ENCODE measurements at places on chromosomes 13 and 19. TPM values are rescaled to one million over a fixed set of nuclear protein-coding genes. Genes with fewer than 3 reads are reported as not detected.

GRCh38 chr13:106029676-106030290 is 505.7 kb downstream of the EFNB2 start:
- no peak overlapping the region for H3K27ac ChIP-seq
- H3K4me3 ChIP-seq = no peak overlapping the region
- H3K4me1 ChIP-seq = no peaks in the 10 kb centered on the region

DNA sequence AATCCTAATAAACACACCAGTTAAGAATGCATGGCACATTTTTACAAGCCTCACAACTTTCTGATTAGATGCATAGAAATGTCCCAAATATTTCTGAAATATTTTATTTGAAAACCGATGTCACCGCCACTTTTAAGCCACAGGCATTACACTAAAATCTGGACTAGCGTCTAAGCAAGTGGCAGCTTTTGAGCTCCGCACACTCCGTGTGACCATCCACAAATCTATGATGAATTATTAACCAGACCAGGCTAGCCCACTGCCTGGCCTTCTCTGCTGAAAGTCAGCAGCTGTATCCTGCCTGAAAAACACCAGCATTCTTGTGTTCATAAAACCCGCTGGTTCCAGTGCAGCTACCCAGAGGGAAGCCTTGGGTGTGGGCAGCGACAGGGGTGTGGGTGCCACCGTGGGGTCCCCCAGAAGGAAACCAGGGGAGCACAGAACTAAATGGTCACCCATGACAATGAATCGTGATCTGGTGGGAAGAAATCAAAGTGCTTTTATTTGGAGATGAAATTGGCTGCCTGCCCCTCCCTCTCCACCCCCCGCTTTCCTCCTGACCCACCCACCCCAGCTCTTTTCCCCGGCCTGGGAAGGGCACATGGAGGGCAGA is 13.8 kb downstream of the RASA3 start:
- DNase-seq = no peak
- H3K27ac ChIP-seq = peak overlapping the region; percentile 39
- no peak overlapping the region for H3K4me3 ChIP-seq
- peaks cover 10% of the 10 kb centered on the region for H3K36me3 ChIP-seq
- H3K4me1 ChIP-seq = peaks cover 95% of the 10 kb centered on the region

DNA sequence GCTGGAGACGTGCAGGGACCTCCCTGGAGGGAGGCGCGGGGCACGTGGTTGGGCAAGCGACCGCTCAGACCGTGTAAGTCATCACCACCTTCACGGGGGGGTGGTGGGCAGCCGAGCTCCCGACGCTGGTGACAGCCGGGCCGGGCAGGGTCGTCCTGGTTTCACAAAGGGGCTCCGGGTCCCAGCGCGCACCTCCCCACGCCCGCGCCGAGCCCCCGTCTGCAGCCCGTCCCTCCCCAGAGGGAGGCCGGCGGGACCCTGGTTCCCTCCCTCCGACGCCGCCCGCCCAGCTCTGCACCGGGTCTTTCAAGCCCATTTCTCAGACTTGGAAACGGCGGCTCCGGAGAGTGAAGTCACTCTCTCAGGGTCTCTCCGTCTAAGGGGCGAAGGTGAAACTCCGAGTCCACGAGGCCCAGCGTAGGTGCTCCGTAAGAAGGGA is 729 bp upstream of the ARID3A start:
- H3K27me3 ChIP-seq = no peaks in the 10 kb centered on the region
- H3K36me3 ChIP-seq = no peaks in the 10 kb centered on the region
- peak overlapping the region; percentile 81 for H3K4me3 ChIP-seq
- no peak for DNase-seq

- H3K4me3 ChIP-seq = peak overlapping the region; percentile 35
- no peaks in the 10 kb centered on the region for H3K4me1 ChIP-seq
- no peak overlapping the region for H3K27ac ChIP-seq
Observed at GRCh38 chr19:58128041-58128685, 22.4 kb downstream of the ZNF329 start.

DNA sequence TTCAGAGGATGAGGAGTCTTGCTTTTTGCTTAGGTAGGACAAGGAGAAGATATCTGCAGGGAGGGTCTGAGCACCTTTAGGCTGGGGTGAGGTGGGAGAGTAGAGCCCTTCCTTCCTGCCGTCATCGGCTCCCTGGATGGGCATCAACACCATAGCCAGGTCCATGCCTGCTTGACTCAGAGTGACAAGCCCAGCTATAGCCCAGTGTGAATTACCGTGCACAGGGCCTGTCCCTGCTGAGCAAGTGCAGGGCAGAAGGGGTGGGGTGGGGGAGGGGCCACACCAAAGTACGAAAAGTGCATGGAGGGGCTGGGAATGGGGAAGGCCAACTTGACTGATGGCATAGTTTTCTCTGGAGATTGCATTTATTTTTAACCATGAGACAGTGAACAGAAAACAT is 30.3 kb upstream of the RNF113B start:
- no peaks in the 10 kb centered on the region for H3K36me3 ChIP-seq
- DNase-seq = no peak
- H3K4me3 ChIP-seq = no peak overlapping the region
- no peaks in the 10 kb centered on the region for H3K27me3 ChIP-seq

DNA sequence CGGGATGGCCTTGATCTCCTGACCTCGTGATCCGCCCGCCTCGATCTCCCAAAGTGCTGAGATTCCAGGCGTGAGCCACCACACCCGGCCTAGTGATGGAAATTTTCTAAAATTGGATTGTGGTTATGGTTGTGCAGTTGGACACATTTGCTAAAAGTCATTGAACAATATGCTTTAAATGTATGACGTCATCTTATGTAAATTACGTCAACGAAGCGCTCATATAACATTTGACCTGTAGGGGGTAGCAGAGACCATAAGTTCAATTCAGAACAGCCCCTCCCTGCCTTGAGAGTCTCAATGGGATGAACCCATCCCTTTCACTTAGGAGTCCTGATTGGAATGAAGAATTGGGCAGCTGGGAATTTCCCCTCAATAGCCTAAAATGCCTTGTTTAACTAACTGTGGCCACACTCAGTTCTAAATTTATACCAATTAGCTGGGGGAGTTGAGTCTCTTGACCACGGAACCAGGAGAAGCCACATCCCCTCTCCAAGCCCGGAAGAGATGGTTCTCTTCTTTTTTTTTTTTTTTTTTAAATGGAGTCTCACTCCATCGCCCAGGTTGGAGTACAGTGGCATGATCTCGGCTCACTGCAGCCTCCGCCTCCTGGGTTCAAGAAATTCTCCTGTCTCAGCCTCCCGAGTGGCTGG is 15.2 kb upstream of the TLE6 start:
- peaks cover 9% of the 10 kb centered on the region for H3K4me1 ChIP-seq
- peaks cover 5% of the 10 kb centered on the region for H3K27me3 ChIP-seq
- no peak overlapping the region for H3K27ac ChIP-seq

DNA sequence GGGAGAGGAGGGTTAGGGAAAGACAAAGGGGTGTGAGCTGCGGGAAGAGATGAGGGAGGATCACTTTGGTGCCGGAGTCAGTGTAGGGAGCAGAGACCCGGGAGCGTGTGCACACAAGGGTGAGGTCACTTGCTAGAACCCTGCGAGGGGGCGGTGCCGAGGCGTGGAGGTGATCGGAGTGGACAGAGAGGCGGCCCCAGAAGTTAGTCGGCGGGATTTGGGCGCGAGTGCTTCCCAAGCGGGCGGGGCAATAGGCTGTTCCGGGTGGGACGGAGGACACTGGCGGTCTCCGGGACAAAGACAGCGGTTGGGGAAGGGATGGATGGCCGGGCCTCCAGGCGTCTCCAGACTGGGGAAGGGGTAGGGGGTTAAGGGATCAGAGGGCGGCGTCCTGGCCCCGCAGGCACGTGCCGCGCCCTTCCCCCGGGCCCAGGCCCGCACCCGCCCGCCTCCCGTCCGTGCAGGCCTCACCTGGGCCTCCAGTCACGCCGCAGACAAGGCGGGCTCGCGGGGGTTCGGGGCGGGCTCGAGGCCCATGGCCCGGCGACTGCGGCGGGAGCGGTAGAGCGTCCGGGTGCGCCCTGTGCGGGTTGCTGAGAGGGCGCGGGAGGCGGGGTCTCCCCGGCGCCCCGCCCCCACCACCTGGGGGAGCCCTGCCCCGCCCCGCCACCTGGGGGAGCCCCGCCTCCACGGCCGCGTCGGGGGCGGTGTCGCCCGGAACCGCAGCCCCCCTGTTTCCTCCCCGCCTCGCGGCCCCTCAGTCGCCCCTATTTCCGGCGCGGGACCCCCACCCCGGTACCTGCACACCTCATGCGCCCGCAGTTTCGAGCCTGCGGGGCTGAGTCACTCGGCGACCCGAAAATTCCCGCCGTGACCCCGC is at the start of gene LPAR2:
TSS of gene LPAR2 (minus strand) at position 600 of the 880 bp plus-strand sequence. CDS start 945 bp downstream, outside the sequence.
- H3K4me1 ChIP-seq = peaks cover 7% of the 10 kb centered on the region
- peak within 1 kb of the TSS; percentile 74 for H3K4me3 ChIP-seq
- DNase-seq = peak; percentile 80
- peaks cover 26% of the 10 kb centered on the region for H3K36me3 ChIP-seq

- no peaks in the 10 kb centered on the region for H3K27me3 ChIP-seq
- H3K36me3 ChIP-seq = no peaks in the 10 kb centered on the region
- no peak for DNase-seq
- H3K4me1 ChIP-seq = peaks cover 3% of the 10 kb centered on the region
Observed at GRCh38 chr13:27638521-27638920, 16.8 kb downstream of the POLR1D start.

GRCh38 chr13:65095161-65096082 is 2134.7 kb downstream of the PCDH9 start:
- H3K27ac ChIP-seq = no peak overlapping the region
- no peaks in the 10 kb centered on the region for H3K36me3 ChIP-seq
- DNase-seq = no peak
- H3K4me1 ChIP-seq = no peaks in the 10 kb centered on the region

DNA sequence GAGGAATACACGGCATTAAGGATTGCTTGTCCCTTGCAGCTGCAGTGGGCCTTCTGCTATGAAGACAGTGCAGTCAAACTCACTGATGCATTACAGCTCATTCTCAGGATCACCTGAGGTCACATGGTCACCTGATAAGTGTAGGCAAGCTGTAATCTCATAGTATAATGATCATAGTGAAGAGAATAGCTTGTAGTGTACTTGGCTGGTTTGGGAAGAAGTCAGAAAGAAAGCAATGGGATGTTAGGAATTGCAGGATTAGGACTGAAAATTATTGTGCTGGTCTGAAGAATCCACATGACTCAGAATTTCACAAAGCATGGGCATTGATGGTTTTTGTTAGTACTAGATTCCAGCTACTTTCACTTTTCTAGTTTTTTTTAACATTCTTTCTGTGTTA is 76.7 kb downstream of the MBNL2 start:
- peaks cover 8% of the 10 kb centered on the region for H3K4me1 ChIP-seq
- H3K36me3 ChIP-seq = peaks cover 3% of the 10 kb centered on the region
- DNase-seq = no peak
- no peak overlapping the region for H3K4me3 ChIP-seq

DNA sequence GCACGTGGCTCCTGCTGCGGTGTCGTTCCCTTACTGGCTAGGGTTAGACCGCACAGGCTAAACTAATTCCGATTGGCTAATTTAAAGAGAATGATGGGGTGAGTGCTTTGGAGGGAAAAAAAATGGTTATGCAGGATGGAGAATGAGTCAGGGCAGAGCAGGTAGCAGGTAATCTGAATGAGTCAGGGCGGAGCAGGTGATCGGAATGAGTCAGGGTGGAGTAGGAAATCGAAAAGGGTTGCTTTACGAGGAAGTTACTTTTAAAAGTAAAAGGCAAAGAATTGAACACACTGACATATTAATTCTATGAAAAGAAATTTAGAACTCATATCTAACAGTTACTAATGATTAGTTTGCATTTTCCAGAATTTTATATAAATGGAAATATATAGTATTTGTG is 335.5 kb downstream of the FOXO1 start:
- no peak for DNase-seq
- H3K36me3 ChIP-seq = no peaks in the 10 kb centered on the region
- H3K4me3 ChIP-seq = no peak overlapping the region
- no peak overlapping the region for H3K27ac ChIP-seq

DNA sequence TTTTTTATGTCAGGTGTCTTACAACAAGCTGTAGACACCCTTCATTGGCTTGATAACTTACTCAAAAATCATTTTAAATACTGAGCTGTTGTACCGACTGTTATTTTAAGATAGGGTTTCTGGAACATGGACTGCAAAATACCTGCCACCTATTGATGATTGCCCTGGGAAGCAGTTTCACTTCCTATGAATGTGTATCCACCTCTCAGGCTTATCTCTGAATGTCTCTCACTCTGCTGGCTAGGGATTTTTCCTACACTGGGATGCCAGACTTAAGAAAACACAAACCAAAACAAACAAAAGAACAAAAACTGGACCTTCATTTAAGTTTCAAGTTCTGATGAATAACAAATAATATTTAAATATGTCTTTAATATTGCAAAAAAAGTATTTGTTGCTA is 663.7 kb downstream of the EFNB2 start:
- H3K27ac ChIP-seq = no peak overlapping the region
- no peak for DNase-seq
- H3K4me1 ChIP-seq = no peaks in the 10 kb centered on the region
- no peaks in the 10 kb centered on the region for H3K27me3 ChIP-seq

GRCh38 chr19:51317376-51317775 is 5.9 kb downstream of the IGLON5 start:
- H3K4me1 ChIP-seq = no peaks in the 10 kb centered on the region
- no peak for DNase-seq

DNA sequence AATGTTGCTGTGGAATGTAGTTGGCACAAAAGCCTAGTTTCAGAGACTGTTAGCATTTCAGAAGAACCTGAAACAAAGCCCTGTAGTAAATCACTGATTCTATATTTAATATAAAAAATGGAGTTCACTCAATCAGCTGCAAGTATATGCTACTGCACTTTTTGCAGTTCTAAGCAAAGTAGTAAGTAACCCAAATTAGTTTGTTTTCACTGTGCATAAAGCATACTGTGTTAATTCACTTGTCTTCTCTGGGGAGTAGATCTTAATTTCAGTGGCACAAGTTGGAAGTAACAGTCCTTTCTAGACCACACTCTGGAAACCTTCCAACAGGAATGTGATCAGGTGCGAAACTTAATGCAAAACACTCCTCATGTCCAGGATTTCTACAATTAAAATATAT is 139.3 kb downstream of the DACH1 start:
- H3K36me3 ChIP-seq = no peaks in the 10 kb centered on the region
- no peak overlapping the region for H3K4me3 ChIP-seq
- H3K4me1 ChIP-seq = no peaks in the 10 kb centered on the region
- DNase-seq = no peak
- H3K27me3 ChIP-seq = no peaks in the 10 kb centered on the region

DNA sequence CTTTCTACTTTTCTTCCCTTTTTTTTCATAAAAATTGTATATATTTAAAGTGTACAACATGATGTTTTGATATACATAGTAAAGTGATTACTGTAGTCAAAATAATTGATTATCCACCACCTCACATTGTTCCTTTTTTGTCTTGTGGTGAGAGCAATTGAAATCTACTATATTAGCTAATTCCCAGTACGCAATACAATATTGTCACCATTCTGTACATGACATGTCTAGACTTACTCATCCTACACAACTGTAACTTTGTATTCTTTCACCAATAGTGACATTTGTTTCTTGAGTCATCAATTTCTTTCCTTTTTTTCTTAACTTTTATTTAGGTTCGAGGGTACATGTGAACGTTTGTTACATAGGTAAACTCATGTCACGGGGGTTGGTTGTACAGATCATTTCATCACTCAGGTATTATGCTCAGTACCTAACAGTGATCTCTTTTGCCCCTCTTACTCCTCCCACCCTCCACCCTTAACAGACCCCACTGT is 265.2 kb downstream of the KCNRG start:
- no peak overlapping the region for H3K27ac ChIP-seq
- no peak overlapping the region for H3K4me3 ChIP-seq
- H3K36me3 ChIP-seq = no peaks in the 10 kb centered on the region
- no peak for DNase-seq
- no peaks in the 10 kb centered on the region for H3K27me3 ChIP-seq

Gene ZNF837
- 5.0 TPM for total RNA-seq

Gene ZNF583
- 3.3 TPM for total RNA-seq

Gene VAV1
- 82.5 TPM for total RNA-seq

Gene SLC10A2
- not detected for total RNA-seq

Gene SHANK1
- total RNA-seq = 1.3 TPM

Gene SSC5D
- 0.60 TPM for total RNA-seq

Gene PLIN5
- total RNA-seq = 1.5 TPM

Gene C19orf18
- total RNA-seq = 0.66 TPM

Gene CCDC70
- not detected for total RNA-seq

Data from T-cell (primary cell).